ENCODE measurements at places on chromosomes 7 and 10.

DNA sequence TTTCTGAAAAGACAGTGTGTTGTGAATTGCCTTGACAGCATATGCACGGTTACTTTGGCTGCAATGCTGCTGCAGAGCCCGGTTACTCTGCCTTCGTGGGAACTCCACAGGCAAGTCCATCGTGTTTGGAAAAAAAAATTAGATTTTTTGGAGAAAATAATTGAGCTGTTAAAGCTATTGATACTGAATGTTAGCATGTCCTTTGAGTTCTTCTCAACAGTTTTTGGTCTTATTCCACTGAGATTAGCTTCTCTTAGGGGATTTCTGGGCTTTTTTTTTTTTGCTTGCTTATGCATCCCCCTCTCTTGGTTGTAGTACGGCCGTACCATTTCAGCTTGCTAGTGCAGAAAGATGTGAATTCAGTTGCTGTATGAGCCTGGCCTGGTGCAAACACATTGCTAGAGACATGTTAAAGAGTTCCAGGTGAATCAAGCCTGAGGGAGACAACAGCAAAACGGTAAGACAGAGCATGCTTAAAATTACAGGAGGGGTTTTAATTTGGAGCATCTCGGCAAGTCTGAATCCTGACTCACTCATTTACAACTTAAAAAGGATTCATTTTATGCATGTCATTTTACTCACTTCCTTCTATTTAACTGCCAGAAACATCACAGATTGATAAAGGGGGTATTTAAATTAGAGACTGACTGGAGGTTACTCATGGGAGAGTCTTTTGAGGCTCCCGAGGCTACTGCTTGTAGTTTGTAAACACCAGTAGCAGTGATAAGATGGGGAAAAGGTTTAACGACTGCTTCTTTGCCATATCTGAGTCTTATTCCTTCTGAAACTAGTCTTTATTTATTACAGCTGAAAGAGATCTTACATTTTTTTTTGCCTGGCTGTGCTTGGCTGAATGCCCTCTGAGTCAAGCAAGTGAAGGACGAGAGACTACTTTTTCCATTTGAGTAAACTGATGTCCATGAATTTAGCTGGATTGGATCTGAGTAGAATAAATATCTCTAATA is 113.7 kb downstream of the CDK14 start:
- DNase-seq = no peak

GRCh38 chr7:20404320-20404719 is 73.6 kb downstream of the ITGB8 start:
- DNase-seq = no peak

DNA sequence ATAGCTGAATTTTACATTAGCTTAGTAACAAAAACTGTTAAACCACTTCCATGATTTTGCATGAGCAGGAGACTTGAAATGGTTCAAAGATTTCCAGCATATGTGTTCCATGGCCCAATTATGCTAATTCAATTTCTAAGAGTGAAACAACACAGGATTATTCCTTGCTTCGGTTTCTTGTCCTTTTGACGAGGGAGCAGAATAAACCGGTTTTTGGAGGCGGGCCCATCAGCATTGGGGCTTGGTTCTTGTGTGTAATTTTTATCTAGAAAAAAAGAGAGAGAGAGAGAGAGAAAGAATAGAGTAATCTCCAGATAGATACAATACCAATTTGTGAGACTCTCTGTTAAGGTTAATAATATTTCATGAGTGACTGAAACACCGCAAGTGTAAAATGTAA is 159.5 kb upstream of the ETV1 start:
- DNase-seq = no peak

DNA sequence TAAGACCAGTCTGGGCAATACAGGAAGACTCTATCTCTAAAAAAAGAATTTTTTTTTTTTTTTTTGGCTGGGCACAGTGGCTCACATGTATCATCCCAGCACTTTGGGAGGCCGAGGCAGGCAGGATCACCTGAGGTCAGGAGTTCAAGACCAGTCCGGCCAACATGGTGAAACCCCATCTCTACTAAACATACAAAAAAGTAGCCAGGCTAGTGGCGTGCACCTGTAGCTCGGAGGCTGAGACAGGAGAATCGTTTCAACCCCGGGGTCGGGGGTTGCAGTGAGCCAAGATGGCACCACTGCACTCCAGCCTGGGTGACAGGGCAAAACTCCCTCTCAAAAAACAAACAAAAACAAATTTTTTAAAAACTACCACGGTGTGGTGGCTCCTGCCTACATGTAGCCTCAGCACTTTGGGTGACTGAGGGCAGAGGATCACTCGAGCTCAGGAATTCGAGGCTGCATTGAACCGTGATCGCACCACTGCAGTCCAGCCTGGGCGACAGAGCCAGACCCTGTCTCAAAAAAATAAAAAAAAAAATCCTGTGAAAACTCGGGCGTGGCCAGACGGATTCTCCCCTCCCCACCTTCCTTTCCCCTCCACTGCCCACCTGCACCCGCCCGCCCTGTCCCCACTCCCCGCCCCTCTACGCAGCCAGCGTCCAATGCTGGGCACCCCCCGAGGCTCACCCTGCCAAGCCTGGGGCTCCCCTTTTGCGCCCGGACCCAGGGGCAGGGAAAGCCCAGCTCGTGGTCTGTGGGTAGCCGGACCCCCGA is 745 bp upstream of the ORAI2 start:
- DNase-seq = peak; percentile 59

DNA sequence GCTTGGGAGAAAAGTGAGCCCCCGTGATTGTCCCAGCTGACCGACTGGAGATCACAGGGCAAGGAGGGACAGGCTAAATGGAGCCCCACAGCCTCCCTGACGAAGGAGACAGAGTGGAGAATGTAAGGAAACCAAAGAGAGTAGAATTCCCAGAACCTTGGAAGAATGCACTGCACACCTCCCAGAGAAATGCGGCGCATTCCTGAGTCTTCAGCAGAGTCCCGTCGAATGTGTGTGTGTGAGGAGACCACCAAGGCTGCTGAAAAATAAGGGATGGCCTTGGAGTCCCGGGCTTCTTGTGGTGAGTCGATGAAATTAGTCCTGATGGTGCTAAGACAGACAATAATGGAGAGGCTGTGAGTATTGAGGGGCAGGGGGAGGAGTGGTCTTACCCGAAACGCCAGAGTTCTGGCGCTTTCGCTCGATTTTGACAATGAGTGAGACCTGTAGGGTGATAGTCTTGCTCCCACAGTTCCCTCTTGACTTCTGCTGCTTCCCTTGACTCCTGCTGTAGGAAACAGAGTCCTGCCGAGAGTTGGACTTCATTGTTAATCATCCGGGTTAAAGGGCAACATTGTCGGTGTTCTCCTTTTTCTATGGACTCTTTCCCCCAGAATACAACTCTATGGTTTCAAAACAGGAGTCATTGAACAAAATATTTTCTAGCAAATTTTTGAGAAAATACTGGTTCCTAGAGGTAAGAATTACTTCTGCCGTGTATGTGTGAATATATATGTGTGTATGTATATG is 103.2 kb downstream of the CNNM2 start:
- DNase-seq = no peak

GRCh38 chr7:157468221-157469111 is 131.7 kb downstream of the DNAJB6 start:
- no peak for DNase-seq

GRCh38 chr10:44389556-44389955 is 4.7 kb upstream of the CXCL12 start:
- no peak for DNase-seq

- DNase-seq = no peak
These were observed 27.4 kb downstream of the TAX1BP1 start for GRCh38 chr7:27767374-27767773.

DNA sequence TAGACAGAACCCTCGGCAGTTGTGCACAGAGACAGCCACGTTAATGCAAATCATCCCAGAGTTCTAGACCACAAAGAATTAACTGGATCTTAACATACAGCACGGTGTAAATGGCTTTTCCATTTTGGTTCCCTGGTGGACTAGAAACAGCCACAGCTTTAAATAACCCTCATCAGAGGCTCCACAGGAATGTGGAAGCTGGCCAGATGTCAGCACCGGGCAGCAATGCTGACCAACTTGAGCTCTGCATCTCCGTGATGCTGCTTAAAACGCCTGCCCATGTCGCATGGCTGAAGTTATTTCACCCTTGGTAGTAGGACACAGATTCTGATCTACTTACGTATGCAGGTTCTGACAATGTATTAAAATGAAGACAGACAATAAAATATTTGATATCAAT is 24.5 kb downstream of the RSU1 start:
- no peak for DNase-seq

DNA sequence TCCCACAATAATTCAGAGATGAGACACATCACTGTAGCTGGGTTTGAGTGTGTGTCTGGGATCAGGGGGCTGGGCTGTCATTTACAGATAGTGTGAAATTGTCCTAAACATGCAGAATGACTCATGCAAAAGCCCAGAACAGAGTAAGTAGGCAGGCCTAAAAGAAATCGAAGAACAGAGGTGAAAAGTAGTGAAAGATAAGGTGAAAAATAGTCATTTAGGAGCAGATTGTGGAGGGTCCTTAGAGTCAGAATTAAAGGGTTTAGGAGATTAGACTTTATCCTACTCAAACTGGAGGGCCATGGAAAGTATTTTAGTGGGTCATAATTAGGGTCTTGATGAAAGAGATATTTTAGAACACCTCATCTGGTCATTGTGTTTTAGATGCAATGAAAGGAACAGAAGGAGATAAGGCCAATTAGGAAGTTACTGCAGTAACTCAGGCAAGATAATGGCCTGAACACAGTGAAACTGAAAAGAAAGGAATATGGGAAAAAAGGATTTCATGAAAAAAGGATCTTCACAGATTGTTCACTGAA is 58.3 kb upstream of the NEBL start:
- no peak for DNase-seq

- no peak for DNase-seq
These were observed 33.9 kb upstream of the MSMB start for GRCh38 chr10:46079831-46080585.

GRCh38 chr7:41334071-41334862 is 368.6 kb downstream of the INHBA start:
- DNase-seq = no peak

DNA sequence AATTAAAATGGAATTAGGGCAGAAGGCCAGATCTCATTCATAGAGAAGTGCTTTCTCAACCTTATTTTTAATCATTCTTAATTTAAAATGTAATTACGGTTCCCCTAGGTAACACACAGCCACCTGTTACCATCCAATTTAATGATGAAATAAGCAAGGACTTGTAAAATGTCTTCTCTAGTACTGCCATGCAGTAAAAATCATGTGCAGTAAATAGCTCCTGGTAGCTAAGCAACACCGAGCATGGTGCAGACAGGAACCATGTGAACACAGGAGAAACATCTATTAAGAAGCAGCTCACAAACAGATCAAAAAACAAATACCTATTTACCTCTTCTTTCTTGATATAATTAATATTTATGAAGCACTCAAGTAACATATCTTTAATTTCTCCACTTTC is 15.1 kb downstream of the NCAPG2 start:
- no peak for DNase-seq

DNA sequence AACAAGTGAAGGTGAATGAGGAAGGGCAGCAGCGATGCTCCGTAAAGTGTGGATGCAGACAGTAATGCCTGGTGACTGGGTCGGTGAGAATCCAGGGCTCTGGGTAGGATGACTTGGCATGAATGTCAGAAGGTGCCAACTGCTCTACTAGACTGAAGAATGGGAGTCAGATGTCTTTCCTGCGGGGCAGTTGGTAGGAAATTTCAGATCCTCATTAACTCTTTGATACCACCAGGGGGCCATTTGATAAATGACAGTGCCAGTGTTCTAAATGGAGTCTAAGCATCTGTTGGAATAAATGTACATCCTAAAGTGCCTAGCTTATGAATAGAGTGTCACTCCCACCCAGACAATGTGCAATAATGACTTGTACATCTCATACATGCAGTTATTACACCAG is 462.0 kb downstream of the GRM8 start:
- no peak for DNase-seq

- DNase-seq = no peak
These were observed 59.2 kb downstream of the EZH2 start for GRCh38 chr7:148824864-148825263.

- DNase-seq = no peak
These were observed 30.9 kb downstream of the TRIM8 start for GRCh38 chr10:102675011-102675665.

- no peak for DNase-seq
These were observed 200.6 kb downstream of the CHCHD3 start for GRCh38 chr7:132881317-132881716.

- no peak for DNase-seq
These were observed 38.9 kb downstream of the PARD3 start for GRCh38 chr10:34776090-34776690.

DNA sequence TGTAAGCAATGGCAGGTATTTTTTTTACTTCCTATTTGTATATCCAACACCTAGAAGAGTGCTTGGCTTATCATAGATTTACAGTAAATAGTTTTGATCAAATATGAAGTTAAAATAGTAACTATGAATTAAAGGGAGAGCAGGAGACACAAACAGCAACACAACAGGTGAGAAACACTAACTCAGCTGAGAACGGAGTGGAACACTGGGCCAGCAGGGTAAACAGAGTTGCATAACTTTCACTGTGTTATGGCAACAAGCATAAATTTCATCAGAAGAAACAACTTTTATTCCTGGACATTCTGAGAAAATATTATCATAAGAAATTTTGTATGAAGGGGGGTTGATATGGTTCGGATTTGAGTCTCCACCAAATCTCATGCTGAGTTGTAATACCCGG is 52.2 kb upstream of the SMIM30 start:
- DNase-seq = no peak

DNA sequence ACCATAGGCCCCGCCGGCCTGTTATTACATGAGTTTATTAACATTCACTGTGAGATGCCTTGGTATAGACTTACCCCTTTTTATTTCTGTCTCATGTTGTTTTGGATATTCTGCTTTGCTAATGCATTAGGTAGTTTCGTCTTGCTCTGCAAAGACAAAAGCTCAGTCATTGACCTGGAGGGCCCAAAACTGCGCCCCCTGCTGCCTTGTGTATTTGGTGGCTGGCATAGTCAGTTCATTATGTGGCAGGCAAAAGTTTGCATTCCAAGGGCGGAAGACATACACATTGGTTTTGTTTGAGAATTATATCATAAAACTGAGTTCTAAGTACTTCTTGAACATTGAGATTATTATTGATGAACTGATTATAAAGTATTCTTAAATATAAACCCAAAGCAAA is 372.5 kb downstream of the SDK1 start:
- no peak for DNase-seq

DNA sequence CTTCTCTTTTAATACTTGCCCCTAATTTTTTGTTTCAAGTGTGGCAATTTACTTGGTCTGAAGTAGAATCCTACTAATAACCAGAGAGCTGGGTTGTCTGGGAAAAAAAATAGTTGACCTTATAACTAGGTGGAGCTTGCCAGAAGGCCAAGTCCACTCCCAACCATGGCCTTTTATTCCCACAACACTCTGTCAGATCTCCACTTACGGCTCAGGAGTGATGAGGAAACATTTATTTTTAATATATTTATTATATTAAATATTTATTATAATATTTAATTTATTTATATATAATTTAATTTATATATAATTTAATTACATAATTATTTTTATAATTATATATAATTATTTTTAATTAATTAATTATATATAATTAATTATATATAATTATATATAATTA is 58.8 kb downstream of the TSPAN12 start:
- DNase-seq = no peak

All from right kidney (tissue), 9 donors.